ENCODE measurements at places on chromosomes 1 and 21. TPM values are rescaled to one million over a fixed set of nuclear protein-coding genes. Genes with fewer than 3 reads are reported as not detected.

DNA sequence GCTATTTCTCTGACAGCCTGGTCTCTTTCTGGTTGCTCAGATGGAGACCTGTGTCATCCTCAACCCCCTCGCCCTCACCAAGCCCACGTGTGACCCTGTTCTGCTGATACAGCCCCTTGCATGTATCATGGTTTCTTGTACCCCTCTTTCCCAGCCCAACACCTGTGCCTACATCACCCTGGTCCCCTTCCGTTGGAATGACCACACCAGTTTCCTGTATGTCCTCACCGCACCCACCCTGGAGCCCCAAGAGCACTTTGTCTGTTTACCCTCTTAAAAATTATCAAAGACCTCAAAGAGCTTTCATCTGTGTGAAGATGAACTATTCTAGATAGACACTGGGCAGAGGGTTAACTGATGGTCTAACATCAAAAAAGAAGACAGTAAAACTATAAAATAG is 179.5 kb downstream of the GALNT2 start:
- H3K36me3 ChIP-seq: peaks cover 20% of the 10 kb centered on the region
- DNase-seq: no peak
- H3K27ac ChIP-seq: no peak overlapping the region
- no peak overlapping the region for H3K4me3 ChIP-seq

DNA sequence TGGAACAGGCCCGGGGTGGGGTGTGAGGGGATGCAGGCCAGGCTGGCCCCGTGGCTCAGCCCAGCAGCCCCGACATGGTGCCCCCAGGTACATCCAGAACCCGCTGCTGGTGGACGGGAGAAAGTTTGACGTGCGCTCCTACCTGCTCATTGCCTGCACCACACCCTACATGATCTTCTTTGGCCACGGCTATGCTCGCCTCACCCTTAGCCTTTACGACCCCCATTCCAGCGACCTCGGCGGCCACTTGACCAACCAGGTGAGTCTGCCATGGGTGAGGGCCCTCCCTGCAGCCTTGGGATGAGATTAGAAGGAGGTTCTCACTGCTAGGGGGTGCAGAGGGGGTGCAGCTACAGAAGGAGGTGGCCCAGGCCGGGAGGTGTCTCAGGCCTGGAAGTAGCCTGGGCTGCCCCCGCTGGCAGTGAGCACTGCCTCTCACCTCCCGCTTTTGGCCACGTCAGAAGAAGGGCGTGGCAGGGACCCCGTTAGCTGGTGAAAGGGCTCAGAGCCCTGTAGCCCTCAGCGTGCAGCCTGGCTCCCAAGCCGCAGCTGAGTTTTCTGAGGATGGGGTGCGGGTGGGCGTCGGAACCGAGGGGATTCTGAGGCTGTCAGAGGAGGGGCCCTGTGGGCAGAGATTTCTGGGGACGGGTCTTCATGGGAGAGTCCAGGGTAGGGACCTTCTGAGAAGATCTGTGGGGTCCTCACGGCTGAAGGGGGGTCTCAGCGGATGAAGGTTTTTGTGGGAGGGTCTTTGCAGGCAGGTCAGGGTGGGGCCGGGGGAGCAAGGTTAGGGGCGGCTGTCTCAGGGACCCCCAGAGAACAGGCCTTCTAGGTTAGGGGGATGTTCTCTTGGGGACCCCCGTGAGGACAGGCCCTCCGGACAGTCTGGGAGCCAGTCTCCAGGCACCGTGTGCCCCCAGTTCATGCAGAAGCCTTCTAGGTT is 10.4 kb downstream of the TTLL10 start:
- no peak overlapping the region for H3K27ac ChIP-seq
- peaks cover 3% of the 10 kb centered on the region for H3K36me3 ChIP-seq
- H3K27me3 ChIP-seq: no peaks in the 10 kb centered on the region
- H3K4me1 ChIP-seq: no peaks in the 10 kb centered on the region
- H3K4me3 ChIP-seq: no peak overlapping the region

DNA sequence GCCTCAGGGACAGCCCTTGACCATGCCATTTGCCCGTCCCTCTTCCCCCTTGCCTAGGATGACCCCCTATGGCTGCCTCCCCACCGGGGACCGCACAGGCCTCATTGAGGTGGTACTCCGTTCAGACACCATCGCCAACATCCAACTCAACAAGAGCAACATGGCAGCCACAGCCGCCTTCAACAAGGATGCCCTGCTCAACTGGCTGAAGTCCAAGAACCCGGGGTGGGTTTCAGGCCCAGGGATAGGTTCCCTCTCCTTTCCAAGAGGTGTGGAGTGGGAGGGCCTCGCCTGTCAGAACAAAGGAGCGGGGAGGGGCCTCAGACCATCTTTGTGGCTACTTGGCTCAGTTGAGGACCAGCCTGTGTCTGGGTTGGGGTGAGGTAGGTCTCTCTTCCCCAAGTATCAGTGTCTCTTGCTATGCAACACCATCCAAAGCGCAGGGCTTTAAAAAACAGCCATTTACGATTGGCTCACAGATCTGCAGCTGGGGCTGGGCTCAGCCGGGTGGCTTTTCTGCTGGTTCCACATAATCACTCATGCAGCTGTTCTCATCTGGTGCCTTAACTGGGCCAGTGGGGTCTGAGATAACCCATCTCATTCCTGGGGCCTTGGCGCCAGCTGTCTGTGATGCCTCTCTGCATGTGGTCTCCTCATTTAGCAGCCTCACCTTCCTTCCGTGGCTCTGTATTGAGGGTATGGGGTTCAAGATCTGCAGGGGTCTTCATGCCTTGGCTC is 71.7 kb downstream of the PIK3CD start:
- H3K4me1 ChIP-seq: no peaks in the 10 kb centered on the region
- peak overlapping the region; percentile 76 for H3K27ac ChIP-seq
- peaks cover 17% of the 10 kb centered on the region for H3K36me3 ChIP-seq
- H3K4me3 ChIP-seq: no peak overlapping the region
- no peaks in the 10 kb centered on the region for H3K27me3 ChIP-seq

GPR161 gene
- 58.5 TPM for total RNA-seq

FAM76A gene
- total RNA-seq: 14.7 TPM

DNA sequence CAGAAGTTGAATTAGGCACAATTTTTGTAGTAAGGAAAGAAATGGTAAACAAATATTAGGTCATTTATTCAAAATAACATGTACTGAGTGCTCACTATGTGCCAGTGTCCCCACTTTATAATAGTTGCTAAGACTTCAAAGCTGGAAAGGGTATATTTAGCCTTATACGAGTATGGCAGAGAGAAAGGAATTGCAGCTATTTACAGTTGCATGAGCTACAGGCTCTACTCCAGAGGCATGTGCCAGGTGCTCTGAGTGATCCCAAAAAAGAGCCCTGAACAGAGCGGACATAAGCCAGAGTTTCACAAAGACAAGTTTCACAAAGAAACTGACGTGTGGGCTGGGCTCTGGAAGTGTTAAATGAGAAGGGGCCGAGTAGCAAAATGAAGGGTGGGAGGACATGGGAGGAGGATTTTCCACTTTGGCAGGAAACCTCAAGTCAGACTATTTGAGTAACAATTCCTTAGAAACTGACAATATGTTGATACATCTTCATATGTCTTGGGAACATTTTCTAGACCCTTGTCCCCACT is 40.9 kb downstream of the FASLG start:
- H3K4me3 ChIP-seq: no peak overlapping the region
- no peaks in the 10 kb centered on the region for H3K4me1 ChIP-seq
- H3K27me3 ChIP-seq: no peaks in the 10 kb centered on the region
- no peak for DNase-seq
- H3K27ac ChIP-seq: no peak overlapping the region

GRCh38 chr1:26003262-26003661 is 5.4 kb upstream of the PAFAH2 start:
- H3K36me3 ChIP-seq: no peaks in the 10 kb centered on the region
- H3K27me3 ChIP-seq: peaks cover 10% of the 10 kb centered on the region
- H3K4me1 ChIP-seq: peaks cover 3% of the 10 kb centered on the region
- H3K4me3 ChIP-seq: no peak overlapping the region
- no peak overlapping the region for H3K27ac ChIP-seq
- DNase-seq: no peak

GRCh38 chr1:207910591-207911354 is at the start of gene CD34:
Gene CD34 (minus strand): TSS chr1:207911125. CDS start chr1:207911080, 45 bp downstream.
- peak within 1 kb of the TSS; percentile 38 for H3K4me3 ChIP-seq
- DNase-seq: no peak
- no peak within 1 kb of the TSS for H3K27ac ChIP-seq
- H3K4me1 ChIP-seq: peaks cover 4% of the 10 kb centered on the region
- H3K36me3 ChIP-seq: peaks cover 1% of the 10 kb centered on the region

GRCh38 chr1:108826081-108826635 is 30.7 kb downstream of the AKNAD1 start:
- H3K4me3 ChIP-seq: no peak overlapping the region
- H3K36me3 ChIP-seq: no peaks in the 10 kb centered on the region
- no peak overlapping the region for H3K27ac ChIP-seq
- H3K27me3 ChIP-seq: no peaks in the 10 kb centered on the region

DNA sequence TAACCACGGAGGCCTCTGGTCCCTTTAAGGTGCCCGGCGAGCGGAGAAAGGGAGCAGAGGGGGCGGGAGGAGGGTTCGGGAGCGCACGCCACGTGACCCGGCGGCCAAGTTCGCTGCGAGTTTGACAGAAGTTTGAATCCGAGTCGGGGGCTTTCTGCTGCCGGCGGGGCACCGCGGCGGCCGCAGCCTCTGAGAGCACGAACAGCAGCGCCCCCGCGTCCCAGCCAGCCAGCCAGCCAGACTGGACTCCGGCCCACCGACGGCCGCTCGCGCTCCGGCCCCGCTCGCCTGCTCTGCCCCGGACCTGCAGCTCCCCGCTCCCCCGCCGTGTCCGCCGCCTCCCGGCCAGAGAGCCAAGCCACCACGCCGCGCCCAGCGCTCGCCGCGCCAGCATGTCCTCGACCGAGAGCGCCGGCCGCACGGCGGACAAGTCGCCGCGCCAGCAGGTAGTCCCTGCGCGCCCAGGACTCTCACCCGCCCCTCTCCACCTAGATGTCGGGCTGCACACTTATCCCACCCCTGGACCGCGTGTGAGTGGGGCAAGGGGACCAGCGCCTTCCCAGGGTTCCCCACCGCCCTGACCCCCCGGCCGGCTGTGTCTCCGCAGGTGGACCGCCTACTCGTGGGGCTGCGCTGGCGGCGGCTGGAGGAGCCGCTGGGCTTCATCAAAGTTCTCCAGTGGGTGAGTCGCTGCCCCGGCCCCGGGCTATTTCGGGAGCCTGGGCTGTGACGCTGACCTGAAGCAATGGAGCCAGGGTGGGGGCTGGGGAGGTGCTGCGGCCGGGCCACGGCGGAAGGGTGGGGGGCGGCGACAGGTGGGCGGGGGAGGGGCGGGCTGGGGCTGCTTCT is at the start of gene SYPL2:
TSS of gene SYPL2 (plus strand) at position 95 of the 849 bp plus-strand sequence. CDS start at position 393, 298 bp downstream.
- peak within 1 kb of the TSS; percentile 69 for H3K4me3 ChIP-seq
- peaks cover 3% of the 10 kb centered on the region for H3K4me1 ChIP-seq
- DNase-seq: peak; percentile 48
- H3K27me3 ChIP-seq: peaks cover 84% of the 10 kb centered on the region
- no peak within 1 kb of the TSS for H3K27ac ChIP-seq

GRCh38 chr1:70992521-70992920 is 55.1 kb downstream of the PTGER3 start:
- H3K4me3 ChIP-seq: no peak overlapping the region
- peaks cover 17% of the 10 kb centered on the region for H3K27me3 ChIP-seq
- peaks cover 10% of the 10 kb centered on the region for H3K4me1 ChIP-seq
- H3K27ac ChIP-seq: no peak overlapping the region
- H3K36me3 ChIP-seq: no peaks in the 10 kb centered on the region
- DNase-seq: no peak

DNA sequence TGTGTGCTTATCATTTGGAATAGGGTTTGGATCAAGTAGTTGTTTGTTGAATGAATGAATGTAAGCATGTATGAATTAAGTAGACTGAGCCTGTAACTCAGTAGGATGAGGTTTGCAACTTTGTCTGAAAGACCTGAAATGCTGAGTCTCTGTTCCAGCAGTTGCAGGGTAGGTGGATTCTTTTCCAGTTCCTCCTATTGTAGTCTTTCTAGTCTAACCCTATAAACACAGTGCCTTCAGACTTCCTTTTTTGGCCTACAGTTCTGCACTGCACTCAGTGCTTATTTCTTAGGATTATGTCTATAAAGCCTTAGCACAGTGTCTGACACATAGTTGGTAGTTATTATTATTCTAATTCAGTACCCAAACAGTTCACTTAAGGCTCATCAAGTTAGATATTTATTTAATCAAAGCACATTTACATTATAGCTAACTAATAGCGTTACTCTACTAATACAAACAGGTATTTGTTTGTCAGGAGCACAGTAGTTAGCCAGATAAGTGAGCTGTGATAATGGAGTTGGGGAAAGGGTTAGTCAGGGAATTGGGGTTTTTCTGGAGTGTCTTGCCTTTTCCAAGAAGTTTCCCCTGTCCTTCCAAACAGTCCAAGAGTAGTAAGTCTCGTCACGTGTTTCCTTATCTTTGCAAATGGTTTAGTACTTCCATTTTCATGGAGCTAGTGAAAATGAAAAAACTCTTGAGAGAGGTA is 45.0 kb downstream of the ABCD3 start:
- no peaks in the 10 kb centered on the region for H3K27me3 ChIP-seq
- no peak for DNase-seq
- H3K27ac ChIP-seq: peak overlapping the region; percentile 4
- H3K36me3 ChIP-seq: peaks cover 38% of the 10 kb centered on the region

GRCh38 chr1:5830771-5831599 is 161.2 kb downstream of the NPHP4 start:
- no peaks in the 10 kb centered on the region for H3K36me3 ChIP-seq
- DNase-seq: no peak
- H3K4me1 ChIP-seq: no peaks in the 10 kb centered on the region
- H3K27me3 ChIP-seq: peaks cover 15% of the 10 kb centered on the region
- H3K27ac ChIP-seq: no peak overlapping the region

GBP5 gene
- not detected for total RNA-seq

DNA sequence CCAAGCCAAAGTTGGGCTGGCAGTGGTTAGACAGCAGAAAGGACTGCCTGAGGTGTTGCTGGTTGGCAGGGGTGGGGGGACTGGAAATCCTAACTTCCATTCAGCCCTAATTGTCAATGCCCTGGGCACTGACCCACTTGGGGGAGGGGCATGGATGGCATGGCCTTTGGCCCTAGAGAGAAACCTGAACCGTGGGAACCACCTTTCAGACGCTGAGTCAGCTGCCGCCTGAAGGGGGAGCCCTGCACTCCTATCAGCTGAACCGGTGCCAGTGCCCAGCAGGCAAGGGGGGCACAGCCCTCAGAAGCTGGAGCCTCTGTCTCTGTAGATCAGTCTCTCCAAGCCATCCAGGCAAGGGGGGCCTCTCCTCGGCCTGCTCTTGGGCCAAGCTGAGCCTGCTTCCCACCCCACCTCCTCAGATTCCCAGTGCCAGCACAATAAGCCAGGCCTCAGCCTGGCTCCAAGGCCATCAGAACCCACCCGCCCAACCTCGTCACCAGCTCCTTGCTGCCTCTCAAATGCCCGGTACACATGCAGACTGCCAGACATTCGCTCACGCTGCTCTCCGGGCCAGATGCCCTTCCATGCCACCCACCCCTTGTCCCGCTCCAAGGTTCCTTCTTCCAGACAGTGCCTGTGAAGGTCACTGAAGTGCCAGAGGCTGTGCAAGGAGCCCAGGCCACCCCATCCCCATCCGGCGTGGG is 11.6 kb downstream of the TINAGL1 start:
- H3K4me1 ChIP-seq: peaks cover 1% of the 10 kb centered on the region
- H3K36me3 ChIP-seq: no peaks in the 10 kb centered on the region
- H3K4me3 ChIP-seq: no peak overlapping the region
- DNase-seq: no peak

ENSA gene
- total RNA-seq: 169 TPM
